ENCODE measurements at places on chromosomes 1 and 21.
A peak's percentile ranks its signal among the peaks of the same experiment; 100 is the strongest.

GRCh38 chr1:205043866-205044265 is 854 bp downstream of the CNTN2 start:
- DNase-seq, result no peak

- DNase-seq, result no peak
Observed at GRCh38 chr21:26495283-26495849, 77.7 kb downstream of the CYYR1 start.

GRCh38 chr1:118023199-118023598 is 93.7 kb downstream of the WDR3 start:
- DNase-seq, result no peak

DNA sequence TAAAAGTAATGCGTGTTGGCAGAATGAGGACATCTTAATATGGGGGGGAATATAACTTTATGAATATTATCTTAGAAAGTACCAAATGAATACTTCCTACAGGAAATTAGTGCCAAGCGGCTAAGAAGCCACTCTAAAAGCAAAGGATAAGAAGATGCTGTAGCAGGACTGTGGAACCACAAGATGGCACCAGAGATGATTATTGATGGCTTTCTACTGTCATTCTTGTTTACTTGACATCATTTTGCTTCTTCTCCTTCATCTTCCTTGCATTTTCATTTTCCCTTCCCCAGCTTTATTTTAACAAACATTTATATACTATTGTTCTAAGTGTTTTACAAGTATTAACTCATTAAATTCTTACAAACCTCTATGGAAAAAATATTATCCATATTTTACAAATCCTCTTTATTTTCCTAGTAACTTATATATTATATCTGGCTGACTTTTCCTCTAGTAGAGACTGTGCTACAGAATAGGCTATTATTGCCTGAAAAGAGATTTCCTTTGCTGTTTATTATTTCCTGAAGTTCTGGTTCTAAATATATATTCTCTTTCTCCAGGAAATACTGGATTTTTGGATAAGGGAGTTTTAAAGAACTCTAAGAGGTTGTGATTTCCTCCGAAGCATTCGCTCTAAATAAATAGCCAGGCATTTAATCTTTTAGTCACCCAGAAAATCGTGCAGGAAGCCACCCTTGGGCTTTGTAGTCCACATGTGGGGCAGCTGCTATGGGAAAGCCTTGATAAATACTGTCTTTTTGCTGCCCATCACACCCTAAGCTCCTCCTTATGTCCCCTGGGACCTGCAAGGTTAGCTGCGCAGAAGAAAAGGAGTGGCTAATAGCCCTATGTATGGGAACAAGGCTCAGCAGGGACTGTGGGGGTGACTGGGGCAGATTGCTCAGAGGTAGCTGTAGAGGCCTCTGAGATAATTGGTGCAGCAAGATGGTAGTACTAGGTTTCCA is 69.8 kb downstream of the TPR start:
- no peak for DNase-seq

- no peak for DNase-seq
Observed at GRCh38 chr1:59143133-59143487, 153.8 kb upstream of the FGGY start.

DNA sequence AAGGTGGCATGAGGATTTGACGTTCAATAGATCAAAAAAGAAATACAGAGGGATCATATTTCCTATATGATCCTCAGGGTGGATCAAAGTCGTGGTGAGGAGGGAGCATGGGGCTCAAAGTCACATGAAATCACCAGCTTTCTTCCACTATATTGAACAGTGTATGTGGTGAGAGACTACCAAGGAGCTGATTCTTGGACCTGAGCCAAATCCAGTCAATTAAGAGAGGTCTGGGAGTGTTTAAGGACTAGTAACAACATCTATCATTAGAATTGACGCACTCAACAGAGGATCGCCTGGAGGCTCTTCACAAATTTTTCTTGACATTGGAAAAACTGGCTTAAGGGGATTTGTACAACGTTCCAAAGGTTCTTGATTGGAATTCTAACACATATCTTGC is 267.7 kb upstream of the PROX1 start:
- peak; percentile 26 for DNase-seq

GRCh38 chr1:240199758-240200645 is 108.3 kb downstream of the FMN2 start:
- no peak for DNase-seq

- DNase-seq, result no peak
Observed at GRCh38 chr1:11558871-11559590, 80.1 kb downstream of the DISP3 start.

GRCh38 chr1:157472959-157473358 is 79.4 kb downstream of the FCRL5 start:
- DNase-seq, result no peak

GRCh38 chr1:100028765-100029164 is 59.0 kb downstream of the SLC35A3 start:
- no peak for DNase-seq

DNA sequence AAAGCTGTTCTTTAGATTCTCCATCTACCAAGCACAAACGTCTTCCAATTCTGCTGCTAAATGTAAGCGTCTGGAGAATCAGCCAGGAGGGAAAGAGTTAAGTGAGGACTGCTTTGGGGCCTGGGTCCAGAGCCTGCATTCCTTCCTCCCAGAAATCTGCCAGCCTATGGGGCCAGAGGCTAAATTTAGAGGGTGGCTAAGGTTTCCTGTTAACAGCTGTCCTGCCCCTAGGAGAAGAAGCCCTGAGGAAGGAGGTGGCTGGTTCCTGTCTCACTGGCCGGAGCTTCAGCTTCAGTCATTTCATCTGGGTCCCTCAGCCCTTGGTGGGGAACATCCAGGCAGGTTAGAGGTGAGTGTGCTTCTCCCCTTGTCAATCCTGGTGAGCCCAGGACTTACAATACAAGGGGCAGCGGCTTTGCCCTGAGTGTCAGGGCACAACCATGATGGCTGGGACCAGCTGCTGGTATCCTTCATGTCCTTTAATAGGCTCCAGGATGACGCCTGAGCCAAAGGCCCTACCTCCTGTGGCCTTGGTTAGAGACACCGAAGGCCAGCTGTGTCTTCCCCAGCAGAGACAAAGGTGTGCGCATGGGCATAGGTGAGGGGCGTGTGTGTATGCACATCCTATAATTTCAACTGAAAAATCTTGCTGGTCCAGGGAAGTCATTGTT is at the start of gene STYXL2:
TSS of gene STYXL2 (plus strand) at position 230 of the 671 bp plus-strand sequence. CDS start 775 bp downstream, outside the sequence.
- no peak for DNase-seq

DNA sequence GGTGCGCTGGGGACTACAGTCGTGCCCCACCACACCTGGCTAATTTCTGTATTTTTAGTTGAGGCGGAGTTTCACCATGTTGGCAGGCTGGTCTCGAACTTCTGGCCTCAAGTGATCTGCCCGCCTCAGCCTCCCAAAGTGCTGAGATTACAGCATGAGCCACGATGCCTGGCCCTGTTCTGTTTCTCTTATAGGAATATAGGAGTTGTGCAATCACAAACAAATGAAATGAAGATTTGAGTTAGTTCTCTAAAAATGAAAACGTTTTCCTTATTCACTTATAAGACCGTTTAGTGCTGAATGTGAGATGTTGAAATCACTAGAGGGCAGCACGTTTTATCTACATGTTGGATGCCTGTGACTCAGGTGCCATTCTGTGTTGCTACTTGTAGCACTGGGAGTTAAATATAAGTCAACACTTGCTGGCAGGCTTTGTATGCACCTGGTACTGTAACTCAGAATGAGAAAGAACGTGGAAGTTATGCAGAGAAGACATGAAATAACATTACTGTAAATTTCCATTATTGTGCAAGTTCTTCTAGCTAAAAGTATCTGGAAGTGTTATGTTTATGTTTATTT is 45.8 kb downstream of the MIGA1 start:
- peak; percentile 4 for DNase-seq

DNA sequence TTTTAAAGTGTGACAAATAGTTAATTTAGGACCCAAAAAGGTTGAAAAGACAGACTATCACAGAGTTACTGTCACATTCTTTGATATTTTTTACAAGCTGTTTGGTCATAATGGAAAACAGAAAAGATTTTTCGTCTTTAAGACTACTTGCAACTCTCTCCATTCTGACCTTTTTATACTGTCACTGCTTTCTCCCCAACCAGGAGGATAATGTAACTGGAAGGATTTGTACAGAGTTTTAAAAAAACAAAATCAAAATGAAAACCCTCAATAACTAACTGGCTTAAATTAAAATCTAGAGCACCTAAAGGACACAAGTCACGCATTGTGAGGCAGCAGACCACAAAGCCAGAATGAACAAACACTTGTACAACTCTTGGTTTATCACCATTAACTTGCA is 257.7 kb downstream of the FAF1 start:
- no peak for DNase-seq

DNA sequence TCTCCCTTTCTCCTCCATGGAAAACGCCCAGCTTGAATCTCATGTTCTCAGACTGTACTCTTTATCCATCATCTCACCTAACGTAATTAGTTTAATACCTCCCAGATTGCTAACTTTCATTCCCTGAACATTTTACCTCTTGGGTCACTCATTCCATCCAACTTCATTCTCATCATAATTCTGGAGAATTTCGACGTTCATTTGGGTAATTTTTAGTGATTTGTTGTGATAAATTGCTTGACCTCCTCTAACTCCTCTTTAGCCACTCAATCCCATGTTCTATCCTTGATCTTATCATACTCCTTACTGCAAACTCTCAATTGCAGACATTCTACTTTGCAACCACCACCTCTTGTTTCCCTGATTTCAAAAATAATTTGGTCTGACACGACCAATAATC is 28.4 kb downstream of the RPE65 start:
- no peak for DNase-seq

DNA sequence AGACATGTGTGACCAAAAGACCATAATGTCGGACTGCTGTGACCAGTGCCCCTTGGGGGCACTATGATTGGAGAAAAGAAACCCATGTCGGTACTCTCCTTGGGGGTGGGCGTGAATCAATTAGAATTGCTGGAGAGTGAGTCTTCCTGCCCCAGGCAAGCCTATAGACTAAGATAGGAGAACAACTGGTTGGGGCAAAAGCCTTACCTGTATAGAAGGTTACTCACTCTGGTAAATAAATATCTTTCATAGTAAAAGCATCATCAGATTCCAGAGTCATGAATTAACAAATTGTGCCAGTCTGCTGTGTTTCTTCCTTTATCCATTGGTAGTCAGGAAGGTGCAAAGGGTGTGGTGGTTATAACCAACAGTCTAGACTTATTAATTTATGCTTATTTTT is 2.9 kb upstream of the PTGFRN start:
- DNase-seq, result no peak

DNA sequence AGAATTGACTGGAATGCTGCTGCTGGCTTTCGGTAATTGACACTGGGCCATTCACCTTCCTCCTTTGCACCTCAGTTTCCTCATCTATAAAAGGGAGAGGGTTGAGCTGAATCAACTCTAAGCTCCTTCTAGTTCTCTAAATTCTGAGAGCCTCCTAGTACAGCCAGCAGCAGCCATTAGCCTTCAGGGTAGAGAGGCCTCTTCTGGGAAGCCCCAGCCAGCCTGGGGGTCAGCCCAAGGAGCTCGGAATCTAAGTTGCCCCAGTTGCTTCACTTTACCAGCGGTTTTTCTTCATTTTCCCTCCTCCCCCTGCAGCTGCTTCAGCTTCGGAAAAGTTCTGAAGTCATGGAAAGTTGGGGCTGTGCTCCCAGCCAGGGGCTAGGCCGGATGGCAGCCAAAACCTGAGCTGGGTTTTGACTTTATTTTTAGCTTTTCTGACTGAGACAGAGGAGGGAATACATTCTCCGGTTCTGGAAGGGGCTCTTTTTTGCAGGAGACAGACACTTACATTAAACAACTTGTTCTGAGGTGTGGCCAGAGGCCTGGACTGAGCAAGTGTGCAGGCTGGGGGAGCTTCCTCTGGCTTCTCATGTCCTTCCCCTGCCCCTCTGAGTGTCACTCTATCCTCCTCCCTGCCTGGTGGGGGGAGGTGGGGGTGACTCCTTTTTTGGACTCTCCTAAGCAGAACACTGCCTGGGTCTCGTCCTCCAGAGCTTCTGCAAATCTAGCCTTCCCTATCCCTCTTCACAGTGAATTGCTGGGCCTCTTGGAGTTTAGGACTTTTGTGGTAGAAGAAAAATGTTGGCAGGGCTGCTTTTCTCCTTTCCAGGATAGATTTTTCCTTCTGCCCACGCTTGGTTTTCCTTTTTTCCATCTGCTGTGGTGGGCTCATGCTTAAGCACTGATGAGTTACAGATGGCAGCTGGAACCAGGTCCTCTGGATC is 14.4 kb downstream of the LMNA start:
- DNase-seq, result no peak

DNA sequence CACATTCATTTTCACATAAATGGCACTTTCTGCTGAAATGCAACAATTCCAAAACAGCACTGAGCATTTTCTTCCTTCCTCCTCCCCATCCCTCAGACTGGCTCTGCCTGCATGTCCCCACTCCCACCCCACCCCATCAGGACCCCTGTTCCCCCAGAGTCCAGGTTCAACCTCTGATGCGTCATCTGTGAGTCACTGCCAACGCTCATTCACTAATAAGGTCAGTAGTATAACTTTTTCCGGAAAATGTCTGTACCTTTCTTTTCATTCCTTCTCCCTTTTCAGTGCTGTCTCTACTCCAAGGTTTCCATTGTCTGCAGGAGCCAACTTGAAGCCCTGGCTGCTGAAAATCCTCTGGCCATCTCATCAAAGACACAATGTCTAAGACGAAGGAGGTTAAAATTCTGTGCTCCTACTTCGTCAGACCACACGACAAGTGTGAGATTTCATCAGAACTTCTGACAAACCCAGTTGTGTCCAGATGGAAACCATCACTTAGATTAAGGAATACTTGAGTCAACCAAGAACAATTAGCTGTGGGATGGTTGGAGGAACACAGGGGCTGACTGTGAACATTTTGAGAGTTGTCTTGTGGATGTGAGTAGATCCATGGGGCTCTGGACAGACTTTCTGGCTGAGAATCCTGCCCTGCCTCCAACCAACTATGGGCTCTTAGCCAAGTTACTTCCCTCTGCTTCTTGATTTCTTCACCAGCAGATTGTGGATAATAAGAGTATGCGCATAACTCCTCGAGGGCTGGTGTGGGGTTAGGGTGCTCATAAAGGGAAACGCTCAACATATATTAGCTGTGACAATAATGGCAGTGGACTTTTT is 35.6 kb upstream of the UTS2 start:
- DNase-seq, result no peak

DNA sequence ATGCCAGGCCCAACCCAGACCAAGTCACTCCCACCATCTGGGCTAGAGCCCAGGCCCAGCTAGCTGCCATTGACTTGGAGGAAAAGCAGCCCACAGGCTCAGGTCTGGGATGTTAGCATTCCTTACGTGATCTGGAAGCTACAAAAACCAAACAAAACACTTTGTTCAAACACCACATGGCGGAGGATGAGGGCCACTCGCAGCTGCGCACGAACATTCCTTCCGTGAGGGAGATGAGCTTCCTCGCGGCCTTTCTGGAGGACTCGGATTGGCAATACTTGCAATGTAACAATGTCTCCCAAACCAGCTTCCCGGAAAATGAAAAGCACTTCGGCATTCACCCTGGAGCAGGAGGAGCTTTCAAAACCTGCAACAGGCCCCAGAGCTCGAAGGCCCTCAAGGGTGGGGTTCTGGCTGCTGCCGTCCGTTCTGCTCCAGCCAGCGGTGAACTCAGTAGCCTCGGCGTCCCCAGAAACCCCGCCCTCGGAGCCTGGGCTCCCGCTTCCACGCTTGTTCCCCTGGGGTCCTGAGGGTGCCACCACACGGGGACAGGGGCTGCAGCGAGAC is 40.5 kb downstream of the COL6A1 start:
- no peak for DNase-seq
